ENCODE measurements at places on chromosomes 11 and 22.
A peak's percentile ranks its signal among the peaks of the same experiment; 100 is the strongest.

GRCh38 chr11:2137202-2138067 lies 1.8 kb downstream of the IGF2 start:
- no peak for DNase-seq

GRCh38 chr11:133895061-133895479 lies 49.8 kb upstream of the SPATA19 start:
- DNase-seq: no peak

- no peak for DNase-seq
Measured at GRCh38 chr11:87431392-87431791, 393.7 kb downstream of the TMEM135 start.

- DNase-seq: no peak
Measured at GRCh38 chr11:75504501-75504900, 21.2 kb downstream of the GDPD5 start.

GRCh38 chr11:116730601-116731000 lies 42.2 kb downstream of the BUD13 start:
- DNase-seq: no peak

GRCh38 chr11:46900091-46900746 lies 18.1 kb downstream of the LRP4 start:
- DNase-seq: no peak

GRCh38 chr11:99117603-99118002 lies 96.9 kb downstream of the CNTN5 start:
- no peak for DNase-seq

DNA sequence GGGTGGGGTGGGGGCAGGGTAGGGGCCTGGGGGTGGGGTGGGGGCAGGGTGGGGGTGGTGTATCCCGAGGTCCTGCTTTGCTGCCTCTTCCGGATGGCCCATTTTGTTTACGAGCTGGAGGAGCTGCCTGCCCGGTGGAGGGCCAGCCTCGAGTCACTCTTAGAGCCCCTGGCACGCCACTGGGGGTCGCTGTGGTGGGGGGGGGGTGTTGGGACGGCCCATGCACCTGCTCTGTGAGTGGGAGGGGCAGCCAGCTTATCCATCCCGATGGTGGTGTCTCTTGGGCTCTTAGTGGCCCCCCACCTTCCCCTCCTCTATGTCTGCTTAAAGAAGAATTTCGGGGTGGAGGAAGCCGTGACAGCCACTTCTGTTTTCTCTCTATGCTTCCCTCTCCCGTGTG lies 24.6 kb downstream of the MRGPRD start:
- DNase-seq: peak; percentile 16

GRCh38 chr22:28829358-28830181 lies 29.2 kb upstream of the XBP1 start:
- DNase-seq: peak; percentile 72

- DNase-seq: no peak
Measured at GRCh38 chr11:17267576-17267975, 9.0 kb upstream of the NUCB2 start.

DNA sequence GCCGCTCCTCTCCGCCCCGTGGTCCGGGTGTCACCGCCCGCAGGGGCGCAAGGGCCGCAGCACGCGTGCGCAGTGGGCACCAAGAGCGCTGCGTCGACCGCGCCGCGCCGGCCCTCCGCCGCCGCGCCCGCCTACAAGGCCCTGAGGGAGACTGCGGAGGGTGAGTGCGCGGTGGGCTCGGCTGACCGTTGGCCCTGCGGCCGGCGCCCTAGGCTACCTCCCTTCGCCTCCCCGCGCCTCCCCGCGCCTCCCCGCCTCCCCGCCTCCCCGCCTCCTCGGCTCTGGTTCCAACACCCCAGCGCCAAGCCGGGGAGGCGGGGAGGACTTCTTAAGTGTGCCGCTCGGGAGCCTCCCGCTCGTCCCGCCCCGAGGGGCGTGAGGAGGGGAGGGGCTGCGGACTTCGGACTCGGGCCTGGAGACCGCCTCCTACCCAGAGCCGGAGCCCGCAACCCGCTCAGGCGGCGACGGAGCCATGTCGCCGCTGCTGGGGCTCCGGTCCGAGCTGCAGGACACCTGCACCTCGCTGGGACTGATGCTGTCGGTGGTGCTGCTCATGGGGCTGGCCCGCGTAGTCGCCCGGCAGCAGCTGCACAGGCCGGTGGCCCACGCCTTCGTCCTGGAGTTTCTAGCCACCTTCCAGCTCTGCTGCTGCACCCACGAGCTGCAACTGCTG lies at the start of gene AQP11:
TSS of gene AQP11 (plus strand) at position 433 of the 673 bp plus-strand sequence. CDS start at position 473, 40 bp downstream.
- DNase-seq: peak; percentile 40

Measured in activated gamma-delta T cell treated with Interleukin-2 at 50 U/mL for 16 hours (primary cell).